Metanephros (tissue), 2 donors: ENCODE measurements at places on chromosomes 6 and 20. TPM values are rescaled to one million over a fixed set of nuclear protein-coding genes. Genes with fewer than 3 reads are reported as not detected.

The RCAN2 gene
- total RNA-seq = 11.9 TPM

The PAX1 gene
- 0.23 TPM for total RNA-seq

The RUNX2 gene
- 3.3 TPM for total RNA-seq

The ULBP3 gene
- total RNA-seq = 10.3 TPM

The PARD6B gene
- total RNA-seq = 50.8 TPM
